WTC11 (cell line): ENCODE measurements at places on chromosomes 11 and 22.

GRCh38 chr22:28091486-28091885, 172.4 kb upstream of the PITPNB start:
- no peak for DNase-seq

DNA sequence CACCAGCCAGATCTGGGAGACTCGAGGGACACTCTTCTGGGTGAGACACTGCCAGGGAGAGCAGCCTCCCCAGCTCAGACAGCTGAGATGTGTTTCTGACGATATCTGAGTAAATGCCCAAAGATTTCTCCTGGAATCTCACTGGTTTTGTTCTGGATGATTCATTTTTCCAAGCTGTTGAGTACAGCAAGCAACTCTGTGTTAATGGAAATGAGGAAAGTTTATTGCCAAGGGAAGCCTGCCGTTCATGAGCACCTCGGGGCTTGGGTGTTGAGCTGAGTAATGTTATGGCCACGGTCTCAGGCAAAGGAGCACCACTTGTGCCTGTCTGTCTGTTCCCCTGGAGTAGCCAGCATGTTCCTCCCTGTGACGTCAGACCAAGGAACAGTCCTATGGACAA, 1132.4 kb downstream of the BRD1 start:
- DNase-seq = no peak

DNA sequence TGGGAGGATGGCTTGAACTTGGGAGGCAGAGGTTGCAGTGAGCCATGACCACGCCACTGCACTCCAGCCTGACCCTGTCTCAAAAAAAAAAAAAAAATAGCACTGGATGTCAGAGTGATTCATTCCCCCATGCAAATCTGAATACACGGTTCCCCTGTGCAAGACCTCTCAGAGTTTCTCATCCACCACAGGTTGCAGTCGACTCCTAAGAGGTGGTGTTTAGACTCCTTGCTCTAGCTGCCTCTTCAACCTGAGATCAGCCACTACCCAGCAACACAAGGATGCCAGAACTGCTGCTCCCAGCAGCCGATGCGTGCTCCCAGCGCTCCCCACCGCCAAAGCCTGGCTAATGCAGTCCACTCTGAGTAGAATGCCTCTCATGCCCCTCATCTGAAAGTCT, 97.5 kb downstream of the PARVA start:
- DNase-seq = no peak

DNA sequence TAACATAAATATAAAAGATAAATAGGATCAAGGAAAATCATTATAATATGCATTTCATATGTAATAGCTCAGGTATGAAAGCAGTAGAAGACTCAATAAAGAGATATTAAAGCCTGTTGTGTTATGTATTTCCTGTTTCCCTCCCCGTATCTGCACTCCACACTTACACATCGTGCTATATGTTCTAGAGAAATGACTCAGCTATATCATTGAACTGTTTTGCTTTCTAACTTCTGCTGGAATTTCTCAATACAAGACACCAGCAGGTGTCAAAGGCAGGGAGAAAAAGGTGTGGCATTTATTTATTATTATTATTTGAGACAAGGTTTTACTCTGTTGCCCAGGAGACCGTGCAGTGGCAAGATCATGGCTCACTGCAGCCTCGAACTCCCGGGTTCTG, 842.8 kb upstream of the CNTN5 start:
- no peak for DNase-seq

DNA sequence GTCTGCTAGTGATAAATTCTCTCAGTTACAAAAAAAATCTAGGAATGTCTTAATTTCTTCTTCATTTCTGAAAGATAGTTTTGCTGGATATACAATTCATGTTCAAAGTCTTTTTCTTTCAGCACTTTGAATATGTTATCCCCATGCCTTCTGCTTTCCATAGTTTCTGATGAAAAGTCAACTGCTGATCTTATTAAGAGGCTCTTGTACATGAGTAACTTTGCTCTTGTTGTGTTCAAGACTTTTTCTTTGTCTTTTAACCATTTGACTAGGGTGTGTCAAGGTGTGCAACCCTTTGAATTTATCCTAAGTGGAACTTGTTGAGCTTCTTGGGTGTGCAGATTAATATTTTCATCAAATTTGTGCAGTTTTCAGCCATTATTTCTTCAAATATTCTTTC, 22.1 kb upstream of the ACCSL start:
- no peak for DNase-seq

DNA sequence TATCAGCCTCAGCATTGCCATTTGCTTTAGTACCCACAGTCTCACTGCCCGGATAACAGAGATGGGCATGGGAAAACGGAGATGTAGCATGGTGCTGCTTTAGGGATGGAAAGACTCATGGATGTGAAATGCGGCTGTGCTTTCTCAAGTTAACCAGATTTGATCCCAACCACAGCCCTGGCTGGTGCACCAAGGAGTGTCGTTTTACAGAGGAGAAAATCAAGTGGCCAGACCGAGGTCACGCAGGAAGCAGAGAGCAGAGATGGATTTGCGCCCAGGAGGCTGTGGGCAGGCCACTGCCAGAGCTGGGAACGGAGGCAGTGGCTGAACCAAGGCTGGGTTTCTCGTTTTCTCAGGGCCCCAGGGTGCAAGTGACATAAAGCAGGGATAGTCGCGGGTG, 9.0 kb downstream of the MB start:
- no peak for DNase-seq

DNA sequence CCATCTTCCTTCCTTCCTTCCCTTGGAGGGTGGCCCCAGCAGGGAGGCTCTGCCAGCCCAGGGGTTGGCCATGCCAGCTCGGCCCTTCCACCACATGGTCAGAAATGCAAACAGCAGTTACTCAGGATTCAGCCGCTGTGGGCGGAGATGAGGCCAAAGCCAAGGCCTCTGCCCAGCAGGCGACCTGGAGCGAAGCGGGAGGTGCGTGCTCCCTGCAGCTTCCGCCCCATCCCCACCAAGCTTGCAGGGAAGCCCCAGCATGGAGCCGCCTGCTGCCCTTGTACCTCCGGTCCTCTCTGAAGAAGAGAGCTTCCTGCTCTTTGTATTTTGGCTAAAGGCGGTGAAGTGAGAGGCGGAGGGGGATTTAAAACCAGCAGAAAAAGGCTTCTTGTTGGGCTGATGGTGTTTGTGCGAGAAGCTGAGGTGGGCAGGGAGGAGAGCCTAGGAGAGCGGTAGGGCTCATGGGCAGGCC, 50.4 kb downstream of the ANO1 start:
- peak; percentile 47 for DNase-seq
